ENCODE measurements at places on chromosomes 6 and 20. TPM values are rescaled to one million over a fixed set of nuclear protein-coding genes. Genes with fewer than 3 reads are reported as not detected.

Gene GHRH
- not detected for total RNA-seq

Gene LAMA2
- 29.6 TPM for total RNA-seq

Gene TPX2
- total RNA-seq: 11.9 TPM

Gene PXDC1
- 18.5 TPM for total RNA-seq

Gene SNAP91
- total RNA-seq: not detected

Gene KHDRBS2
- not detected for total RNA-seq

Gene EDN1
- total RNA-seq: 11.8 TPM

Gene DLL1
- total RNA-seq: 18.6 TPM

Gene BHLHE23
- not detected for total RNA-seq

Gene AIF1
- 2.4 TPM for total RNA-seq

Gene TTI1
- total RNA-seq: 10.3 TPM

Gene KIZ
- total RNA-seq: 15.3 TPM

Gene MYMX
- not detected for total RNA-seq

Gene CST7
- 2.7 TPM for total RNA-seq

Gene C20orf202
- not detected for total RNA-seq

Gene LINC00237
- total RNA-seq: not detected

Gene KCNK17
- 1.1 TPM for total RNA-seq

Gene ENPP3
- total RNA-seq: 2.3 TPM

Gene TMEM14C
- total RNA-seq: 91.0 TPM

Gene EBF4
- total RNA-seq: 4.4 TPM

Gene LPA
- 0.83 TPM for total RNA-seq

Gene PNPLA1
- total RNA-seq: 0.59 TPM

Gene CDSN
- total RNA-seq: not detected

Gene ADTRP
- total RNA-seq: 2.5 TPM

Gene MUC21
- total RNA-seq: 220 TPM

Gene KCNK15
- total RNA-seq: not detected

Gene C6orf52
- not detected for total RNA-seq

Gene HLA-DOA
- 0.61 TPM for total RNA-seq

Gene TBC1D20
- total RNA-seq: 33.2 TPM

Gene HMGCLL1
- 0.47 TPM for total RNA-seq

Gene SEMG1
- total RNA-seq: not detected

Gene ENPP1
- total RNA-seq: 0.76 TPM

Gene TRAPPC3L
- total RNA-seq: not detected

Gene CYP24A1
- total RNA-seq: 5.6 TPM

Gene TRIM10
- total RNA-seq: not detected

Gene KCNK16
- total RNA-seq: not detected

Gene FOXF2
- total RNA-seq: 2.2 TPM

Gene DCDC2
- not detected for total RNA-seq

Gene PI3
- total RNA-seq: 1,207 TPM

Gene PLN
- total RNA-seq: 16.9 TPM

Gene TEAD3
- total RNA-seq: 28.1 TPM

Gene SLC22A2
- total RNA-seq: not detected

Gene CD24
- 1,480 TPM for total RNA-seq

Gene FLOT1
- 79.9 TPM for total RNA-seq

Gene POPDC3
- 0.38 TPM for total RNA-seq

Gene DDX39B
- total RNA-seq: 320 TPM

Gene RNF217
- 12.5 TPM for total RNA-seq

Gene MUCL3
- 8.3 TPM for total RNA-seq

Gene GSTA2
- total RNA-seq: not detected

Gene NFATC2
- 1.5 TPM for total RNA-seq

Gene AGPAT4
- total RNA-seq: 8.2 TPM

Gene VGLL2
- not detected for total RNA-seq
